Spinal cord (tissue), 10 donors: ENCODE measurements at places on chromosomes 3 and 15.

GRCh38 chr3:20648294-20648693 is 462.3 kb upstream of the SGO1 start:
- no peak for DNase-seq

DNA sequence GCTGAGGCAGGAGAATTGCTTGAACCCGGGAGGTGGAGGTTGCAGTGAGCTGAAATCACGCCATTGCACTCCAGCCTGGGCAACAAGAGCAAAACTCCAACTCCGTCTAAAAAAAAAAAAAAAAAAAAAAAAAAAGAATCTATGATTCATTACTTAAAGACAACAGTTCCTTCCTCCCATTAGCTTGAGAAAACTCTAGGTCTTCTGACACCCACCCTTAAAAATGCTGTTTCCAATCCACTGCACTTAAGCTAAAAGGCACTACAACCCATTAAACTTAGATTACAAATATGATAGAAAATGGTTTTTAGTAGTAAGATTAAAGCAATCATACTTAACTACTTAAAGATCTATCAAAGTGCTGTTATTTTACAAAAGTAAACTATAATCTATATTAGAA is 40.0 kb upstream of the BHLHE40 start:
- DNase-seq, result no peak

- no peak for DNase-seq
These were observed 110.1 kb upstream of the GBE1 start for GRCh38 chr3:81871358-81872155.

GRCh38 chr3:194318511-194319161 is 32.5 kb downstream of the CPN2 start:
- no peak for DNase-seq

DNA sequence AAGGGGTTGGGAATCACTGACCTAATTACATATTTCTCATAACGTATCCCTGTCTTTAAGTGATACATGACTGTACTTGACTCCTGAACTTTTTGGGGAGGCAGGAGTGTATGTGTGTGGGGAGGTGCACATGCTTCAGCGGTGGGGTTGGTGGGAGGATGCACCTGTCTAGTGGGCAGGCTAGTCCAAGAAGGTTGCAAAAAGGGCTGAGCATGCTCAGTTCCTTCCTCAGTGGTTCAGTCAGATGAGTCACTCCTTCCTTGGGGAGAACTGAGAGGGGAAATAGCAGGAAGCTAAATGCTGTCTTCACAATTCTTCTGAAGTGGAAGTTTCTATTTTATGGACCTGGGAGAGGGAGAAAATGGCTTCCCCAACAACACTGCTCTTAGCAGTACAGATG is 24.6 kb upstream of the AP4E1 start:
- no peak for DNase-seq

- DNase-seq, result no peak
These were observed 121.4 kb downstream of the LMLN start for GRCh38 chr3:198081421-198081844.

DNA sequence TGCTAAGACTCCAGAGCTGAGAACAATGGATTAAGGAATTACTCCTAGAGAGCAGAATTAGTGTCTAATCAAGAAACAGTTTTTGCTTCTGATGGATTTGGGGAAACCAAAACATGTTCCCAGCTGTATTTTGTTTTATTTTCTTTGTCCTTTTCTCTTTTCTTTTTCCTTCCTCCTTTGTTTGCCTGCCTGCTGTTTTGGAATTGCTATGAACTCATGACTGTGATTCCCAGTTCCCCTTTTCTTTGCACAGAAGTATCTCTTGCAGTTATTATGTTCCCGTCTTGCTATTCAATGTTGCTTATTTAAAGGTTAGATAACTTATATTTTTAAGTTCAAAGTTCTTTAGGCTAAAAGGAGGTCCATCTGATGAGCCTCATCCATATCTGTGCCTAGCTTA is 77.0 kb upstream of the GBE1 start:
- no peak for DNase-seq

DNA sequence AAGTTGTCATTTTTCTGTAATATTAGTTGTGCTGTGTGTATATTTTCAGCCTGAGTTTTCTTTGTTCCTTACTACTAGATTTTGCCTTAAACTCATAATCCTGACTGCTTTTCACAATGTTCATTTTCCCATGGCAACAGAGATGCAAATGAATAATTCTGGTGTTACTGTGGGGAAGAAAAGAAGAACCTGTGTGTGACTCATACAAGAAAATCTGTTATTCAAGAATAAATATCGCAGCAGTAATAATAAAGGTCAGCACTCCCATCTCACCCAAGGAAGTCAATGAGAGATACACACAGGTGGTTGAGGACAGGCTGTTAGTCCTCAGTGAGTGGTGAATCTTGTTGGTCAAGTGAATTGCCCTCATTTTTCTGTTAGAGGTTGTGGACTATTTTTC is 656.6 kb upstream of the NAALADL2 start:
- peak; percentile 13 for DNase-seq

- no peak for DNase-seq
These were observed 177.3 kb upstream of the DPH6 start for GRCh38 chr15:35723120-35723847.

GRCh38 chr3:139758654-139759291 is 81.0 kb upstream of the NMNAT3 start:
- no peak for DNase-seq

GRCh38 chr15:59399465-59400102 is 26.9 kb upstream of the MYO1E start:
- no peak for DNase-seq

- DNase-seq, result no peak
These were observed 4.9 kb downstream of the PARP15 start for GRCh38 chr3:122582390-122582789.

DNA sequence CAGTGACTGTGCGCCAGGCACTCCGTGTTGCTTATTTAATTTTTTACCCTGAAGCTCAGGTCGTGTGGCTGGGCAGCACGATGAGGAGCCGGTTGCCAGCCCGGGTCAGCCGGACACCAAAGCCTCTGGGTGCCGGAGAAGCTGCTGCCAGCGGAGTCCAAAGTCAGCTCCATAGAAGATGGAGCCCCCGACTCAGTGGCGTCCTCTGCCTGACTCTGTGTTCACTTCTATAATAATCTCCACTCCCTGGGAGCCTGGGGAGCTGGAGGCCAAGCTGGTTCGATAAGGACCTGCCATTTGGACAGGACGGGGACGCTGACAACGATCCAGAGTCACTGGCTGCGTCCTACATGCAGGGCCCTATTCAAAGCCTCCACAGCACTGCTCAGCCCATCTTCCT is 78.6 kb downstream of the VGLL4 start:
- DNase-seq, result no peak

DNA sequence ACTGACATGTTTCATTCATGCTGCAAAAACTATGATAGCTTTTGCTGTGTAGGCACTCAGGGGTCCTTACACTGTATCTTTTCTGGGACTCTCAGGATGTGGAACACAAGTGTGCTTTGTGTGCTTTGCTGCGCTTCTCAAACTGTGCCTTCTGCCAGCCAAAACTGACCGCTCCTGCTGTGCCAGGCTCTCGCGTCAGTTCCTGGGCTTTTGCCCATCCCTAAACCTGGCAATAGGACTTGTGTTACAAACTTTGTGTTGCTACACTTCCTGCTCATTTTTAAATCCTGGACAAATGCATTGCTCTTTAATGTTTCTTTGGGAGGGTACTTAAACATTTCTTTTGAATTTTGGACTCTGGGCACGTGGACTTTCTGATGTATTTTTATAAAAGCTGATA is 60.3 kb downstream of the DIPK2A start:
- peak; percentile 75 for DNase-seq
